ENCODE measurements at places on chromosomes 6 and 20. TPM values are rescaled to one million over a fixed set of nuclear protein-coding genes. Genes with fewer than 3 reads are reported as not detected.

The RBPJL gene
- not detected for total RNA-seq

The TMEM170B gene
- 0.23 TPM for total RNA-seq

The MEI4 gene
- not detected for total RNA-seq

The CST2 gene
- not detected for total RNA-seq

The CDC5L gene
- 27.3 TPM for total RNA-seq

The TCP11 gene
- total RNA-seq: not detected

The RPS6KA2 gene
- total RNA-seq: 1.9 TPM

The MDFI gene
- total RNA-seq: not detected

The LAMA5 gene
- total RNA-seq: 0.77 TPM

Measured in T-helper 2 cell treated with Interferon-gamma antibody and Interleukin-4, amounts not matched to agents 100 ng/mL and 5 ng/mL, for 36 hours (primary cell).